ENCODE measurements at places on chromosomes 5 and 9. TPM values are rescaled to one million over a fixed set of nuclear protein-coding genes. Genes with fewer than 3 reads are reported as not detected.
A peak's percentile ranks its signal among the peaks of the same experiment; 100 is the strongest.

The SLC34A1 gene
- total RNA-seq = not detected

The C9orf153 gene
- 0.35 TPM for total RNA-seq

- DNase-seq = no peak
Measured at GRCh38 chr9:122307925-122308324, 43.2 kb downstream of the MRRF start.

- no peak for DNase-seq
Measured at GRCh38 chr9:7570107-7570720, 229.4 kb downstream of the DMAC1 start.

DNA sequence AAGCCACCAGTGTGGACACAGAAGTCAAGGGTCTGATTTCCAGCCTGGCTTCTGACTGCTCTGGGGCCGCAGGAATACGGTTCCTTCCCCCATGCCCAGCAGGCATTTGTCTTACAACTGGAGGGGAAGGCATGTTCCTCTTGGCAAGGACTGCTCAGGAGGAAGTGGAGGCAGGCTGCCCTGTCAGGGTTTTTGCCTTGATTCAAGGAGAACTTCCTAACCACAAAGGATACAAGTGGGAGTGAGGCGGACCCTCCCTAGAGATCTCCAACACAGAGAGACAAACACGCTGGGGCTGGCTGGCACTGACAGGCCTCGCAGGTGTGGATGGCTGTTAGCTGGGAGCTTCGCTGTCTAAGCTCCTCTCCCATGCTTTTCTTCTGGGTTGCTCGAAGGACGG, 19.1 kb downstream of the TGFBI start:
- no peak for DNase-seq

DNA sequence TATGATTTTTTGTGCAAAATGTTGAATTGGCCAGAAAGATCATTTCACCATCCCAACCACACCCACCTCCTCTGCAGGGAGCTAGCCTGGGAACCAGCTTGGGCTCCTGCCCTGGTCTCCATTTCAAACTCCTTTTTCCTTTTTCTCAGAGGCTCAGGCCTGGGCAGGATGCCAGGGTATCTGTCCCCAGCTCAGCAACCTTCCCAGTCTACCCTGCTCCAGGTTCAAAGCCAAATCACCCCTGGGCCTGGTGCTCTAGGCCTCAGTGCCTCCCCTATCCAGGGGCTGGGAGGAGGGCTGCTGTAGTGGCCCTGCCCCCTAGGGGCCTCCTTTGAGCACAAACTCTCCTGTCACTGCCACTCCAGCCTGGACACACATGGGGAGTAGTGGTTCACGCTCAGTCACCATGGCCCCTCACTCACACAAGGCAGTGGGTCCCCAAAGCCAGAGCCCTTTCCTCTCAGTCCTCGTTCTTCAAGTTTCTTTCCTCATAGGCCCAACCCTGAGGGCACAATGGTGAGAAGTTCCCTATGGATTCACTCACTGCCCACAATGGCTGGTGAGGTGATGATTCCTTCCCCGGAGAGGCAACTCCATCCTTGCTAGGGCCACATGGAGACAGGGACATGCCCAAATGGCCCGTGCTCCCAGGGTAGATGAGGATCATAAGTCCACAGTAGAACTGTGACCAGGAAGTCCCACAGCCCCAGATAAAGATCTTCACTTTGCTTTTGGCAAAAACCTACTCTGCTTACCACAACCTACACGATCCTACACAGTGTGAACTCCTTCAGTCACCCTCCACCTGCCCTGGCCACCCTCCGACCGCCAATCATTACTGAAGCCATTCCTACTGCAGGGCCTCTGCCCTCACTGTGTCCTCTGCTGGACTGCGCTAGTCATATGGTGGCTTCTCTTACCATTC, 1.6 kb upstream of the ST6GALNAC4 start:
- no peak for DNase-seq

GRCh38 chr9:91073049-91073810, 271.6 kb downstream of the SYK start:
- no peak for DNase-seq

- no peak for DNase-seq
Measured at GRCh38 chr9:94577571-94577970, 16.1 kb downstream of the FBP2 start.

- DNase-seq = peak; percentile 49
Measured at GRCh38 chr9:87792831-87793288, 66.9 kb downstream of the CTSL start.

DNA sequence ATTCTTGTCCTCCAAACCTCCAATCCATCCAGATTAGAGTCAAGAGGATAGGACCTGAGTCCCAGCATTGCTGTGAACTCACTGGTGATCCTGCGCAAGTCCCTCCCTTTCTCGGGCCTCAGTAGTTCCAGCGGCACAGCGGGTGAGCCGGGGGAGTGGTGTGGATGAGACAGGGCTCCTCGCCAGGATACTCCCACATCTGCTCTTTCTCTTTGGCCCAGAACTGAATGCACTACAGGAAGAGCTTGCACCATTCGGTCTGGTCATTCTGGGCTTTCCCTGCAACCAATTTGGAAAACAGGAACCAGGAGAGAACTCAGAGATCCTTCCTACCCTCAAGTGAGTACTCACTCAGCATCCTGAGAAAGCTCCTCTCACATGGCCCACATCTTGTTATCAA, 6.3 kb downstream of the GPX3 start:
- no peak for DNase-seq
